ENCODE measurements at places on chromosomes 5 and 9.

DNA sequence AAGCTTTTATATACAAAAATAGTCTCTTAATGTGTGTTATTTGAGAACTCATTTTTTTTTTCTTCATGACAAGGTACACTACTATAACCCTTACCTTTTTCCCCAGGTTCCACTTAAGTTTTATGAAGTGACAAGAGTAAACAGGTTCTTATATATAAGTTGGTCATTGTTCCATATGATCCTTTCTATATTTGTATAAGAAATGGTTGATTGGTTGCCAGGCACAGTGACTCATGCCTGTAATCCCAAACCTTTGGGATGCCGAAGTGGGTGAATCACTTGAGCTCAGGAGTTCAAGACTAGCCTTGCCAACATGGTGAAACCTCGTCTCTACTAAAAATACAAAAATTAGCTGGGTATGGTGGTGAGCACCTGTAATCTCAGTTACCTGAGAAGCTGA is 108.3 kb downstream of the PCSK1 start:
- DNase-seq = no peak

DNA sequence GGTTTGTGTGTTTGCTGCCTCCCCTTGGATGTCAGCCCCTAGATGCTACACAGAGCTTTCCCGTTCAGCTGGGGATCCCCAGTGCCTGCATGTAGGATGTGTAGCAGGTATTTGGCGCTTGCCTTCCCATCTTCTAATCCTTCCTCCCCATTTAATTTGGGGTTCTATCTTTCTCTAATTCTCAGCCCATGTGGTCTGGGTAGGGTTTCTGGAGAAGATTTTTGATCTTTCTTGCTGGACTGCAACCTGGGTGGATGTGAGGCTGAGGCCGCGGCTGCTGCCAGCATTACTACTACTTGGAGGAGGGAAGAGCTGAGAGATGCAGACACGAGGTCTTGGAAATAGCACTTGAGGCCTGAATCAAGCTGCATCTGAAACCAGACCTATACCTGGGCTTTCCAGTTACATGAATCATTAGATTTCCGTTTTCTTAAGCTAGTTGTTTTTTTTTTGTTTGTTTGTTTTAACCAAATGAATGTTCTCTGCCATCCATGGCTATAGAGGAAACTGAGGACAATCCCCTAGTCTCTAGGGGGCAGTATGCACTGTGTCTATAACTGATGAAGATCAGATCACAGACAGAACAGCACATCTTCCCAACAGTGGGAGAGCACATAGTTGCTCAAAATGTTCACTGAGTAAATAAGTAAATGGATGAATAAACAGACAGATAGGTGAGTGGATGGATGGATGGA is 178.6 kb downstream of the FGF18 start:
- no peak for DNase-seq

GRCh38 chr5:17912794-17913193 is 278.5 kb downstream of the TAF11L14 start:
- DNase-seq = no peak

DNA sequence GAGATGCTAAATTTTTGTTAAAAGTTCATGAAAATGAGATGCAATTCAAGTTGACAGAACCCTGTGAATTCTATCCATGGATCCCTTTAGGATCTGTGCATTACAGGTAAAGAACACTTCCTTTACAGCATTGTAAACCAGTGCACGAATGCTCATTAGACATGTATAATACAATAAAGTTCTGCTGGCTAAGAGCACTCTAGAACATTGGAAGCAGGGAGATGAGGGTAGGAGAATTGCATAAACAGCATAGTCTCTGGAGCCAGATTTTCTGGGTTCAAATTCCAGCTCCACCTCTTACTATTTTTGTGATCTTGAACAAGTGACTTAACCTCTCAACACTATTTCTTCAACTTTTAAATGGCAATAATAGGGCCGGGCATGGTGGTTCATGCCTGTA is 300.2 kb downstream of the NTRK2 start:
- DNase-seq = no peak

- DNase-seq = no peak
These were observed 19.5 kb downstream of the MYMK start for GRCh38 chr9:133505186-133505830.

DNA sequence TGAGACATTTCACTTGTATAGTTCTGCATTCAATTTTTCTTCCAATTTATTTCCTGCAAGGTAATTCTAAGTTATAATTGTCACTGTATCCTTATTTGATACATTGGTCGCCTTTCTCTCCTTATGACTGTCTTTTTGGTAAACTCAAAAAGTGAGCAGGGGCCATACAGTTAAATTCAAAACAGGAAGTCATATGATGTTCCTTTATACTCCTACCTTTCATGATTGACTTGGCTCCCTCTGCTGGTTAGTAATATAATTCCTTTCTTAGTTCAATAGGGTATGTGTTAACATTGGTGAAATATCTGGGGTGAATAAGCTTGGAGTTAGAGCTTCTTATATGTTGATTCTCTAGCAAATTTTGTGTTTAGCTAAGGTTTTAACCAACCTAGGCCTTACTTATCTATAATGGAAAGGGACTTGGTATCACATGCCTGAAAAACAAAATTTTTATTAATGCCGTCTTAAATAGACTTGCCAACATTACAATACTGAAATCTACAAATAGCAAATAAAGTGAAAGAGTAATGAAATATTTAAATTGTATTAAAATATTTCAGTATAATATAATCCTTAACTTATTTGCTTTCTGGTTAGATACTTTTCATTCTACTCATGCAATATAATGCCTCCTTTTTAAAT is 6.0 kb upstream of the NIPBL start:
- peak; percentile 13 for DNase-seq

DNA sequence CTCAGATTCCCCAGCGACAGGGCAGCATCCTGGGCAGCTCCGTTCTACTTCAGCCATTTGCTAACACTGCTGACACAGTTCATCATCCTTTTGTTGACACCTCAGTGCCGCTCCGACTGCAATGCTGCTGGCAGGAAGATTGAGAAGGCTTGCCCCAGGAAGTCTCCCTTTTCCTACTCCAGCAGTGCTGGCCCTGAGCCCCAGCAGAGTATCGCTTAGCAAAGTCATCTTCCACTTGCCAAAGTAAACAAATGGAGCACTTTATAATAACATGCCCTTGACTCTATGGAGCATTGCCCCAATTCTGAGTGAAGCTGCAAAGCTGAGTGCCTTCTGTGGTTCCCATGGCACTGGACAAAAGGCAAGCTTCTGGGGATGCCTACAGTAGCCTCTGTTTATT is 32.2 kb downstream of the PRLR start:
- DNase-seq = no peak

DNA sequence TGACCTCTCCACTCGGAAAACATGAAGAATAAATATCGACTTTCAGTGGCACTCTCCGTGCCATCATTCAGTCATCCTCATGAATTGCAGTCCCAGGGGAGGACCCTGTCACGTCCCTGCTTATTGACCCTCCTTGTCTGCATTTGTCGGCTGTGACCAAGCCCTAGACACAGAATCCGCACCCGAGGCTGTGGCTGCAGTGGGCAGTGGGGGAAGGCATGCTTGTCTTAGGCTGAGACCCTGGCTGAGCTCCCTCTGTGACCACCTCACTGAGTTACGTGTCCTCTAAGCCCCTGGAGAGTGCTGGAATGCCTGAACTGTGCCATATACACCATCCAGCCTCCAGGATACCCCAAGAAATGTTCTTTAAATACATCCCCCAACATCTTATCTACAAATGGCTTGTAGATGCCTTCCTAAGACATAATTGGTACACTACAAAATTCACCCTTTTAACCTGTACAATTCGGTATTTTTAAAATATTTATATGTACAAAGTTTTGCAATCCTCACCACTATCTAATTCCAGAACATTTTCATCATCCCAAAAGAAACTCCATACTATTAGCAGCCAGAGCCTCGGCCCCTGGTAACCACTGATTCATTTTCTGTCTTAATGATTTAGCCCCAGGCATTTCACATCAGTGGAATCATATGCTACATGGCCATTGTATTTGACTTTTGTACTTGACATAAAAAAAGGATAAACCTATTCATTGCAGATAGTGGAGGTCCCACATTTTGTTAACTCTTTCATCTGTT is 80.8 kb upstream of the ICE1 start:
- DNase-seq = no peak

GRCh38 chr5:120960510-120960909 is 496.4 kb downstream of the PRR16 start:
- no peak for DNase-seq

- no peak for DNase-seq
These were observed 93.0 kb upstream of the MAP3K1 start for GRCh38 chr5:56722317-56722716.

- no peak for DNase-seq
These were observed 105.2 kb downstream of the SH3TC2 start for GRCh38 chr5:148957591-148958202.

DNA sequence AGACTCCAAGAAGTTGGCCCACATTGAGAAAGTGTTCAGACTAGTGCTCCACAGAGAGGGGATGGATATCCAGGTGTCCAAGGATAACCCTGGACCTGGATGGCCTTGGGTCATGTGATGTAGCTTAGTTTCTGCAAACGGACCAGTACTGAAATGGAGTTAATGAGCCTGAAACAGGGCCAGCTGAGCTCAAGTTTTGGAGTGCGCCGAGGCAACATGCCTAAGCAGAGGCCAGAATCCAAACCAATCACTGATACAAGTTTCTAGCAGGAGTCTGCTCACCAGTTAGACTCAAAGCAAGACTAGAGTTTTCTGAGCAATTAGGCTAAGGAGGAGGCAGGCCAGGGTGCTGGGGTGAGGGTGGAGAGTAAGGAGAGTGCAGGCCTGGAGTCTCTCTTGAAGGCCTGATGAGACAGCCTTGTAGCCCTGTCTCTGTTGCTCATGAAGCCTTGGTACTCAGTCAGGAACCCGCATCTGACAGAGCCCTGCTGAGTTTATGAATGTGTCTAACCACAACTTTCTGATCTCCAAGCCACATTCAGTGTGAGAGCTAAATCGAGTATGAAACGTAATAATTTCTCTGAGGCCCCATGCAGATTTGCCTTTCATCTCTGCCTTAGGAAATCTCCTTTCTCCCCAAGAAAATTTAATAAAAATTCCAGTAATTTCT is 68.9 kb upstream of the EQTN start:
- no peak for DNase-seq

GRCh38 chr5:168513861-168514428 is 15.2 kb upstream of the FBLL1 start:
- DNase-seq = no peak

GRCh38 chr9:113598451-113598850 is 134.9 kb downstream of the RGS3 start:
- no peak for DNase-seq

DNA sequence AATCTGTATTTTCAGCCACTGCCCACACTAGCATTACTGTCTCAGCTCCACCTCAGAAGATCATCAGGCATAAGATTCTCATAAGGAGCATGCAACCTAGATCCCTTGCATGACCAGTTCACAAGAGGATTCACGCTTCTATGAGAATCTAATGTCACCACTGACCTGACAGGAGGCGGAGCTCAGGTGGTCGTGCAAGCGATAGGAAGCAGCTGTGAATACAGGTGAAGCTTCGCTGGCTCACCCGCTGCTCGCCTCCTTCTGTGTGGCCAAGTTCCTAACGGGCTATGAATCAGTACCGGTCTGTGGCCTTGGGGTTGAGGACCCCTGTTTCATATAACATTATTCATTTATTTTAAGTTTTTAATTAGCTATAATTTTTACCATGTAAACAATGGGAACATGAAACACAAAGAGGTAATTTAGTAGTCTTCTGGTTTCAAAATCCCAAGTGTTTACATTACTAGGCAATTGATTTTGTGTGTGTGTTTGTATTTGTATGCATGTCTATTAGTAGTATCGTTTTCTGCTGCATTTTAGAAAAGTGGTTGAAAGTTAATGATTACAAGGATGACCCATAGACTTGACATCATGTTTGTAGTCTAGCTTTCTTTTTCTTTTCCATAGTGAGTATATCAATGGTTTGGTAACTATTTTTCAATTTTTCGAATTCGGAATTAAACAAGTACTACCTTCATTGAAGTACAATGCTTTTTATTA is 159.4 kb downstream of the TENT4A start:
- no peak for DNase-seq

DNA sequence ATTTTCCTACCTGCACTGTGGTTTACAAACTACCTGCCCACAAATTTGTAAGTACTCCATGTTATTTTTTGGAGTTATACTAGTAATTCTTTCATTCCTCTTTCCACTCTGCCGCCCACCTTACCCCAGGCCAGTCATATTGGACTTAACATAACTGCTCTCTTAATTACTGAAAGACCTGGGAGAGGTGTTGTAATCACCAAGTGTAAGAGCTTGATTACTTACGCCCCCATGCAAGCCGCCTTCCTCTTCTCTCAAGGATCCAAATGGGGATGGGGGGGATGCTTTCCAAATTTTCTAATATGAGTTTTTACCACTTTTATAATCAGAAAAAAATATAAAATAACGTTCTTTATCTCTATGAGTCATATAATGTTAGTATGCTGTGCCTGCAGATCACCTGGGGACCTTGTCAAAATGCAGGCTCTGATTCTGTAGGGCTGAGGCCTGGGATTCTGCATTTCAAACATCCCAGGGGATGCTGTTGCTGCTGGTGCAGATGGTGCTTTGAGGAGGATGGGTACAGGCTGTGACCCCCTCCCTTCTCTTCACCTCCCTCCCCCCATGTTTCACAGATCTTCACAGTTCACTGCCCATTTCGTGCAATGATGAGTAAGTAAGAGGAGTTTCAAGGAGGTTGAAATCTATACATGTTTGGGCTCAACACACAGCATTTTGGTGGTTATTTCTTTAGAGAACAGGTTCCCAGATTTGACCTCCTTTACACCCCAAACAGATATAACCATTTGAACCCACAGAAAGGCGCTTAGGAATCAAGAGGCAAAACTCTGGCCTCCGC is 87.3 kb downstream of the SEC61B start:
- DNase-seq = no peak

DNA sequence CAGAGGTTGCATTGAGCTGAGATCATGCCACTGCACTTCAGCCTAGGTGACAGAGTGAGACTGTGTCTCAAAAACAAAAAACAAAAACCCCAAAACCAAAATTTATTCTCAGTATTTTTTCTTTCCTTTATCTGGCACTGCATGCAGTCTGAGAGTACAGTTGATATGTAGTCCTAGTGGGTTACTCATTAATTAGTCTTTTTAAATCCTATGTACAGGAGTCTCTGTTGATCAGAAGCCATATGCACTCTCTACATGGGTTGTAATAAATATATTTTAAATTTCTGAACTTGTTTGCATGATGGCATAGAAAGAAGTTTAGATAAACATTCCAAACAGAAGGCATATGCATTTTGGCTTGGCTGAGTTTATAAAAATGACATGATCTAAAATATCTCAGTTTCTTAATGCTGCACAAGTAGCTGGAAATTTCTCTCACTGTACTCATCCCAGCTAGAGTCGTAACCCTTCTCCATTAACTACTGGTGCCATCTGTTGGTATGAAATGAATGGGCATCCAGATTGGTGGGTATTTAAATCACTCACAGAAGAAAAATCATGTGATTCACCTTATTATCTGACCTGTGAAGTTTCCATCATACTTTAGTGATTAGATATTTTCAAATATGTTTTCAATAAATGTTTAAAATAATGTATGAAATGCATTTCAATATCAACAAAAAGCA is 284.8 kb downstream of the CTNND2 start:
- DNase-seq = no peak

Data from 8988T (cell line).